ENCODE measurements at places on chromosomes 1 and 21.

DNA sequence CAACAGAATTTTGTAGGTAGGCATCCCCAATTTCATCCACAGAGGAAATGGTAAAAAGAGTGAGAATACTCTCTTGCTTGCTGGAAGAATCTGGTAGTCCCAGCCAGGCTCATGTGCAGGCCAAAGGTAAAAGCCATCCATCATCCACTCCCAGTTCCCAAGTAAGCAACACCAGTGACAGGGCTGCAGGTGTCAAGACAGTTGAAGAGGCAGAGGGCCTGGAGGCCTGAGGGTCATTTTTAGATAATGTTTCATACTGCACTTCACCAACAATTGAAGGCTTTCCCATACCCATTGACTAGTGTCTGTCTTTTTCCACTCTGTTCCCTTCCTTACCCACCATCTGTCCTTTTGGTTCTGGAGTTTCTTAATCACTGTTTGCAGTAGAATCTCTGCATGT, 141.7 kb upstream of the L1TD1 start:
- no peak for DNase-seq

DNA sequence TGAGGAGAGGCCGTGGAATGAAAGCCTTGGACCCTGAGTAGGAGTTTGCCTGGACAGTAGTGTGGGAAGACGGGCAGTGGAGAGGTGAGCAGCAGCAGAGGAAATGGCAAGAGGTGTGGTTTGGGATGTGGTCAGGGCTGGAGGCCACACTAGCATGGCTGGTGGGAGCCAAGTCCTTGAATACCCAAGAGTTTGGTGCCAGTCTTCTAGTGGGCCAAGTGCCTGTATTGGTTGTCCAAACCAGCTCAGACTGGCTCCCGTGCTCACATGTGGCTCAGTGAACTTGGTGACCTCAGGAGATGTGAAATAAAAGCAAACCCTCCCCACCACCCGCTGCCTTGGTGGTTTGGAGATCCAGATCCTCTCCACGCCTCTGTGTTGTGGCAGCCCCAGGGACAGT, 2.4 kb downstream of the GUCA2A start:
- DNase-seq = no peak

DNA sequence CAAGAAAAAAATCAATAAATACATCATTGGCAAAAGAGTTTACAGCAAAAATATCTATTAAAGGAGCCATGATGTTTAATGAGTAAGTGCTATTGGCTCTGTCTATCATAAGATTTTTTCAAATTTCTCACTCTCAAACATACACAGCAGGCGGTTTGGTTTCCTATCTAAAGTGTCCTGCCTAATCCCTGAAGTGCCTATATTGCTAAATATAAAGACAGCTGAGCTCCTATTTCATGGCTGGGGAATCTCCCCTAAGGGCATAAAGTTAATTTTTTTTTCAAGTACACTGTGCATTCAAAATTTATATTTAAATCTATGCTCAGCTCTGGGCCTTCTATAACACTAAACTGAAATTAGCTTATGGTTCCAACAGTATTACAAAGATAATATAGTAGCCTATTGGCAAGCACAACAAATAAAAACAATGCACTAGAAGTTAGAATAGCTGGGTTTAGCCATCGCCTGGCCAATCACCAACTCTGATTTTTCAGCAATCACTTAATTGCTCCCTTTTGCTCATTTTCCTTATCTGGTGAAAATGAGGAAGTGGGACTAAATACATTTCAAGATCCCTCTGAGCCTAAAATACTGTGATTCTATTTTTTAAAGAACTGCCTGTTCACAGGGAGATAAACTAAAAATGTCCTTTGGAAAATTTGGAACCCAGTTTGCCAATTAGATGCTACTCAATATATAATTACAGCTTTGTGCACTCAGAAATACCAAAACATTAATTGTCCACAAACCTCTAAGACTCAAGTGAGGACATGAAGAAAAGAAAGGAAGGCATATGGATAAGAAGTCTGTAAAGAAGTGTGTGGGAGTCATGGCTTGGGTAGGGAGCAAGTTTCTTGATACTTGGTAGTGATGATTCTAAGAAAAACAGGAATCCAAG, 62.5 kb downstream of the WDR64 start:
- DNase-seq = no peak

GRCh38 chr1:57883642-57883995, 459.8 kb upstream of the DAB1 start:
- DNase-seq = no peak

- DNase-seq = no peak
Observed at GRCh38 chr1:85135392-85135798, 65.4 kb downstream of the SYDE2 start.

- DNase-seq = no peak
Observed at GRCh38 chr1:59317343-59317742, 20.4 kb downstream of the FGGY start.

DNA sequence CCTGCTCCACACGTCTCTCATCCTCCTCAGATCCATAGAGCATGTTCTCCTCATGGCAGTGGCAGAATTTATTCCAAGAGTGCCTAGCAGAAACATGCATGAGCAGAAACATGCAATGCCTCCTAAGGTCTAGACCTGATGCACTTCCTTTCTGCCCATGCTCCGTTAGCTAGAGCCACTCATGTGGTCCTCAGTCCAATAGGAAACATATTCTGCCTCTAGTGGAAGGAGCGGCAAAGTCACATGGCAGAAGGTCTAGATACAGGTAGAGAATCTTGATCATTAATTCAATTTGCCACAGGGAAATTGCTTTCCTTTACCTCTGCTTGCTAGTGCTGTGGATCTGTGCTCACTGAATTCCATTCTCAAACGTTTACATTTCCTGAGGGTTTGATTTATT, 130.4 kb downstream of the KIF26B start:
- no peak for DNase-seq

GRCh38 chr1:91527781-91528180, 27.1 kb downstream of the CDC7 start:
- no peak for DNase-seq

All from SJSA1 (cell line).